ENCODE measurements at places on chromosomes 5 and 9. TPM values are rescaled to one million over a fixed set of nuclear protein-coding genes. Genes with fewer than 3 reads are reported as not detected.

Gene INSL4
- not detected for total RNA-seq

Gene TSSK1B
- total RNA-seq, result 0.09 TPM

Gene PNPLA7
- 18.0 TPM for total RNA-seq

Gene NUTM2G
- not detected for total RNA-seq

Gene FAM114A2
- total RNA-seq, result 20.2 TPM

Gene CDX1
- not detected for total RNA-seq

DNA sequence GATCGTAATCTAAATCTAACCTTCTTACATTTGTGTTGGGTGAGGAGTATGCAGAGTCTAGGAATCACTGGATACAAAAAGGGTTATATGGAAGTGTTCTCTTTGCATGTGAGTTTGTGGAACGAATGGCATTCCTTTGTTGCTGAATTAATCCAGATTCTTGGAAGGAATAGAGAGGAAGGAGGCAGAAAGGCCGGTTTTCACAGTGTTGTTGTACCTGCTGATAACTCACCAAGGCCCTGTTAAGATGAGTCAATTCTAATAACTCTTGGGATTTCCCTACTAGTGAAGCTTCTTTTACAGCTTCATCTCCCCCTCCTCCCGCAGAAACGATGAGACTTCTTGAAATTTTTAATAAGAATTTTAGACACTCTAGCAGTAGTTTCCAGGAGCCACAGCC lies 84.0 kb downstream of the ZSWIM6 start:
- H3K27ac ChIP-seq, result no peak overlapping the region
- H3K4me3 ChIP-seq, result no peak overlapping the region
- no peaks in the 10 kb centered on the region for H3K27me3 ChIP-seq

- no peak for DNase-seq
- H3K4me3 ChIP-seq, result no peak overlapping the region
- H3K27ac ChIP-seq, result no peak overlapping the region
These were observed 219.6 kb upstream of the RORB start for GRCh38 chr9:74277532-74277931.

DNA sequence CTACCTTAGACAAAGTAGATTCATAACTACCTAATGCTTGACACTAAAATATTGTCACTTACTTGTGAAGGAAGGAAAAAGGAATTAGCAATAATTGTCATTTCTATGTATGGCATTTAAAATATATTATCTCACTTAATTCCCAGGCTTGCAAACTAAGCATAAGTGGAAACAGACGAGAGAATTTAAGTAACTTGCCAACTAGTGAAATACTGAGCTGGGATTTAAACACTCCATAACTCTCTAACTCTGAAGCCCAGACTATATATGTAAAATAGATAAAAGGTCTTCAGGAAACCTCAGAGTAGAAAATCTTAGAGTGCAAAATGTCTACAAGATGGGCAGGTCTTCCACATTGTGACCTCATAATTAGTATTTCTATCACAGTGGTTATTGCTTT lies 257.8 kb downstream of the SAXO1 start:
- no peak overlapping the region for H3K4me3 ChIP-seq
- no peaks in the 10 kb centered on the region for H3K27me3 ChIP-seq
- DNase-seq, result no peak
- no peaks in the 10 kb centered on the region for H3K4me1 ChIP-seq

GRCh38 chr9:126959336-126959735 lies 44.8 kb downstream of the RALGPS1 start:
- H3K27ac ChIP-seq, result no peak overlapping the region
- H3K36me3 ChIP-seq, result no peaks in the 10 kb centered on the region
- no peaks in the 10 kb centered on the region for H3K4me1 ChIP-seq

DNA sequence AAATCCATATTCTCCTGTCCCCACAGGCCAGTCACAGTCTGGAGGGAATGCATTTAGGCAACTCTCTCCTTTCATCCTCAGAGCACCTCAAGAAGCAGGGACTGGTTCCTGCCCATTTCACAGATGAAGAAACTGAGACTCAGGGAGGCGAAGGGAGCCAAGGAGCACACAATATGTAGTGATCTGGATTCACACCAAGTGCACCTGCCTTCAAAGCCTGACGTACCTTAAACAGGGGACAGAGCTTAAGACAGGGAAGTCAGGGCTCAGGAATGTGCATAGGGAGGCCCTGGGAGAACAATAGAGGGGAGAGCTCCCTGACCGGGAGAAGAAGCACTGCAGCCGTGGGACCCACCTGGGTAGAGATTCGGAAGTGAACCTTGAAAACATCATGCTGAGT lies 83.0 kb downstream of the GABBR2 start:
- H3K27ac ChIP-seq, result no peak overlapping the region
- no peak overlapping the region for H3K4me3 ChIP-seq
- DNase-seq, result no peak
- no peaks in the 10 kb centered on the region for H3K4me1 ChIP-seq
- no peaks in the 10 kb centered on the region for H3K27me3 ChIP-seq

GRCh38 chr5:131966551-131966950 lies 21.1 kb upstream of the MEIKIN start:
- H3K27me3 ChIP-seq, result no peaks in the 10 kb centered on the region
- H3K4me1 ChIP-seq, result no peaks in the 10 kb centered on the region
- no peak overlapping the region for H3K4me3 ChIP-seq
- no peak for DNase-seq
- H3K27ac ChIP-seq, result no peak overlapping the region
- H3K36me3 ChIP-seq, result no peaks in the 10 kb centered on the region

DNA sequence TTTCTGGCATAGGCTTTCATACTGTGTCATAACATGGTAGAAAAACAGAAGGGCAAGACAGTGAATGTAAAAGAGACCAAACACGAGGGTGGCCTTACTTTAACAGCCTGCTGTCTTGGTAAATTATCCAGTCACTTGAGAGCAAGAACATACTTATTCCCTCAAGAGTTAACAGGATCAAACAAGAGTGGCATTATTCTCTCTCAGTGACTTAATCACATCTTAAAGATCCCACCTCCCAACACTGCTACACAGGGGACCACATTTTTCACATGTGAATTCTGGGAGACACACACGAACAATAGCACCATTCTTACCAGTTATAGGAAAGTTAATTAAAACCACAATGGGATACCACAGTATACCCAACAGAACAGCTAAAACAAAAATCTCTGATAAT lies 898.0 kb upstream of the C9orf72 start:
- no peaks in the 10 kb centered on the region for H3K4me1 ChIP-seq
- H3K4me3 ChIP-seq, result no peak overlapping the region
- no peaks in the 10 kb centered on the region for H3K27me3 ChIP-seq
- no peak overlapping the region for H3K27ac ChIP-seq
- DNase-seq, result no peak
- no peaks in the 10 kb centered on the region for H3K36me3 ChIP-seq

DNA sequence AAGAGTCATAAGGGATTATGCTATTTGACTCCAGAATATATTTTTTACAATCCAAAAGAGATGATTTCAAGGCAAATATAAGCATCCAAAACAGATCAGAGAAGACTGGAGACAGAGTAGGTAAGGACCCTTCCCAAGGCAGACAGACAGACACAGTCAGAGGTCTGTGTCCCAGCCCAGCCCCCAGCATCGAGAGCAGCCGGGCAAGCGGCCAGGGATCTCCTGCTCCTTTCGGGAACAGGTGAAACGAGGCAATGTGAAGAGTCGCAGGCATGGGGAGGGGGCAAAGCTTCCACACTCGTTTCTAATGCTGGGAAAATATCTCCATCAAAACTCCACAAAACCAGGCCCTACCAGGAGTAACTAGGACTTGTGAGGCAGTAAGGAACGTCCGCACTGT lies 5.8 kb downstream of the PAEP start:
- no peaks in the 10 kb centered on the region for H3K36me3 ChIP-seq
- no peak overlapping the region for H3K4me3 ChIP-seq
- no peaks in the 10 kb centered on the region for H3K27me3 ChIP-seq

- DNase-seq, result no peak
- no peaks in the 10 kb centered on the region for H3K27me3 ChIP-seq
- H3K4me1 ChIP-seq, result no peaks in the 10 kb centered on the region
- no peaks in the 10 kb centered on the region for H3K36me3 ChIP-seq
- H3K27ac ChIP-seq, result no peak overlapping the region
These were observed 30.5 kb downstream of the XRCC4 start for GRCh38 chr5:83107692-83108420.

DNA sequence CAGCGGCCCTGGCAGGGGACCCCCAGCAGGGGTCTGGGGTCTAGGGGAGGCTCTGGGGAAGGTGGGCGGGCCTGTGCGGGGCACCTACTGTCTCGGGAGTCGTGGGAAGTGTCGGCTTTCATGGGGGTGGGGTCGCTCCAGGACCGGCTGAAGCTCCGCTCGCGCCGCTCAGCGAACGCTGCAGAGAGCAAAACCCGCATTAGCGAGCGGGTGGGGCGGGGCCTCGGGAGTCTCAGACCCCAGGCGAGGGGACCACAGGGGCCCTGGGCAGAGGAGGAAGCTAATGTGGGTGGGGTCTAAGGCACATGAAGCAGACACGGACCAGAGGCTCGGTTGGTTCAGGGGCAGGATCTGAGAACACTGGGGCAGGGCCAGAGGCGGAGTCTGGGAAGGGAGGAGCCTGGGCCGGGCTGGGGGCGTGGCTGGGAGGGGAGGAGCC lies 5.5 kb downstream of the NSMF start:
- no peaks in the 10 kb centered on the region for H3K27me3 ChIP-seq
- no peaks in the 10 kb centered on the region for H3K4me1 ChIP-seq
- peak; percentile 78 for DNase-seq
- no peak overlapping the region for H3K27ac ChIP-seq
- H3K4me3 ChIP-seq, result no peak overlapping the region

- no peak overlapping the region for H3K4me3 ChIP-seq
- no peaks in the 10 kb centered on the region for H3K4me1 ChIP-seq
- no peak overlapping the region for H3K27ac ChIP-seq
- DNase-seq, result no peak
These were observed 39.4 kb upstream of the STARD4 start for GRCh38 chr5:111551569-111552275.

DNA sequence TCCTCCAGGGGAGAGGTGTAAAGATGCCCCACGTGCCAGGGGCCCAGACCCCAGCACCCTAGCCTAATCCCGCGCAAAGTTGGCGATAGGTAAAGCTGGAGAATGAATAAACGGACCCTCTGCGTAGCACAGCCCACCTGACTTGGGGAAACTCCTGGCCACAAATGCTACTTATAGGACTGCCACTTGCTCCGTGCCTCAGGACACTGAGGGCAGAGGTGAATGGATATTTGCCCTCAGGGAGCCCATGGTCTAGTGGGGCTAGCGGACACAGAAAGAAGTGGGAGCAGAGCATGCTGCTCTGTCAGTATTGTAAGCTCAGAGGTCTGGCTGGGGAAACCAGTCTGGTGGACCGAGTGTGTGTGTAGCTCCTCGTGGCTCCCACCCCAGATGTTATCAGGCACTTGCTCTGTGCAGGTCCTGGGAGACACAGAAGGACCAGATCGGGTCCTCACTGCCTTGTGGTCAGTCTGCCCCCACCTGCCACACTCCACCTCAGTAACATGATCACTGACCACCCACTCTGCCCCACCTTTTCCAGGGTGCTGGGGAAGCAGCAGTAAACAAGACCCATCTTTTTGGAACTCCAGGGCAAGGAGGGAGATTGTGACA lies 841 bp downstream of the GRK6 start:
- no peak for DNase-seq
- H3K4me1 ChIP-seq, result no peaks in the 10 kb centered on the region
- H3K36me3 ChIP-seq, result no peaks in the 10 kb centered on the region
- no peaks in the 10 kb centered on the region for H3K27me3 ChIP-seq

- DNase-seq, result no peak
- H3K4me1 ChIP-seq, result no peaks in the 10 kb centered on the region
- no peak overlapping the region for H3K4me3 ChIP-seq
- no peak overlapping the region for H3K27ac ChIP-seq
- H3K36me3 ChIP-seq, result no peaks in the 10 kb centered on the region
These were observed 620.5 kb upstream of the SEMA6A start for GRCh38 chr5:117195076-117195475.

DNA sequence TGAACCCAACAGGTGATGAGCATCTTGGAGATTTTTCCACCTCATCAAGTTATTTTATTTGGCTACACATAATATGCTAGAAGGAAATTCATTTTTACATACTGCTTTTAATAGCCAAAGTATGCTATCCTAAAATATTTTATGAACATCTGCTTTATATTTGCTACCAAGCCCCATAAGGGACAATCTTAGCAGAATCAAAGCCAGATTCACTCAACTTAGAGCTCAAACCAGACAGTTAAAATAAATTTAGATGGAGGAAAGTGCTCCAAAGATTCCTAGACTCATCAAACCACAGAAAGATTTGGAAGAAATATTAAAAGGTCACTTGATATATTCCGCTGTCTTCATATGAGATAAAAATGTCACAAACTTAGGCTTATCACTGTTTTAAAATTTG lies 637.1 kb upstream of the CCNG1 start:
- H3K27me3 ChIP-seq, result no peaks in the 10 kb centered on the region
- no peak for DNase-seq
- no peaks in the 10 kb centered on the region for H3K36me3 ChIP-seq
- H3K27ac ChIP-seq, result no peak overlapping the region

DNA sequence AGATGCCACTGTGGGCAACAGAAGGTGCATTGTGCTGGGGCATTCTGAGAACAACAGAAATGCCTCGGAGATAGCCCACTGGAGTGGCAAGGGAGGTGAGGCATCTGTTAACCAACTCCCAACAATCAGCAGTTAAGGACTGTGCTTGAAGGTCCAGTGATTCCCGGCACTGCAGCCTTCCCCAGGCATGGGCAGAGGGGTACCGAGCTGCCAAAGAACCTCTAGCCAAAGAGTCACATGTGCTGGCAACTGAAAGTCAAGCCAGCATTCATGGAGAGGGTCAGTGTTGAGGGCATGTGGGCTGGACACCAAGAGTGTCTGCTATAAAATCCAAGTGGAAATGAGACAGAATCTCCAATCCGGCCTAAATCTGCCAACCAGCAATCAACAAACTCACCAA lies 149.6 kb downstream of the ASTN2 start:
- no peak overlapping the region for H3K4me3 ChIP-seq
- H3K4me1 ChIP-seq, result no peaks in the 10 kb centered on the region
- H3K27me3 ChIP-seq, result no peaks in the 10 kb centered on the region
- DNase-seq, result no peak
- no peaks in the 10 kb centered on the region for H3K36me3 ChIP-seq

- no peaks in the 10 kb centered on the region for H3K4me1 ChIP-seq
- no peak overlapping the region for H3K4me3 ChIP-seq
- H3K27ac ChIP-seq, result no peak overlapping the region
These were observed 388.7 kb downstream of the PRELID2 start for GRCh38 chr5:145446412-145446811.

- no peak overlapping the region for H3K4me3 ChIP-seq
- H3K27me3 ChIP-seq, result no peaks in the 10 kb centered on the region
- no peak overlapping the region for H3K27ac ChIP-seq
- no peak for DNase-seq
- H3K36me3 ChIP-seq, result no peaks in the 10 kb centered on the region
These were observed 23.3 kb downstream of the SLC25A48 start for GRCh38 chr5:135857630-135858311.

- H3K4me1 ChIP-seq, result no peaks in the 10 kb centered on the region
- no peak overlapping the region for H3K4me3 ChIP-seq
- no peak overlapping the region for H3K27ac ChIP-seq
- H3K27me3 ChIP-seq, result no peaks in the 10 kb centered on the region
These were observed 129.6 kb downstream of the PIK3R1 start for GRCh38 chr5:68345171-68345570.

Data from pancreas (tissue), 10 donors.